ENCODE measurements at places on chromosomes 4 and X.
A peak's percentile ranks its signal among the peaks of the same experiment; 100 is the strongest.

- no peak for DNase-seq
Observed at GRCh38 chr4:56259655-56260054, 127.6 kb downstream of the AASDH start.

DNA sequence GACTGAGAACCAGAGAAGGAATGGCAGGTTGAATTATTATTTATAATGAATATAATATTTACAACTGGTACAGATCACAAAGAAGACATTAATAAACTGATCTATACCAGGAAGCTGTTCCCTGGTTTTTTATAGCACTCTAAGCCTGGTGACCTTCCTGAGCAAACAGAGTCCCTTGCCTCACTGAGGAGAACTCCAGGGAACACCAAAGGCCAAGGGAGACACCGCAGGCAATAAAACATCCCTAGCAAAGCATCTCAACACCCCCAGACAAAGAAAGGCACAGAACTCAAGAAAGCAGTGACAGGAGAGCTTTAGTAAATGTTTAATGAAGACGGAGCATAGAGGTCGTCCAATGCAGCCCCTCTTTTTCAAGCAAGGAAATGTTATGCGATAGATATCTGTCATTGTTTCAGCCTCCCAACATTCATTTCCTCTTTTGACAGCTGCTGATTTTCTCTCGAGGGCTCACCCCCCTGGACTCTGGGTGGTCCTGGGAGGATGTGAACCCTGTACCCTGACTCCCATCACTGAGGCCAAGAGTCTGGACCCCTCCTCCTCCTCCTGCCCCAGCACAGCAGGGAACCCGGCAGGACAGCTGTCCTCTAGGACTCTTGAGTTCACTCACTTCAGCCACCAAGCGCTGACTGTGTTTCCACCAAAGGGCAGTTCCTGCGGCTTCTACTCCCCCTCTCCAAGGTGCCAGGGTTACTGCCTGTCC, 342.5 kb upstream of the GATB start:
- DNase-seq = no peak

GRCh38 chr4:158930639-158930972, 161.8 kb downstream of the FNIP2 start:
- DNase-seq = no peak

- DNase-seq = no peak
Observed at GRCh38 chrX:14598330-14598729, 69.0 kb downstream of the GLRA2 start.

DNA sequence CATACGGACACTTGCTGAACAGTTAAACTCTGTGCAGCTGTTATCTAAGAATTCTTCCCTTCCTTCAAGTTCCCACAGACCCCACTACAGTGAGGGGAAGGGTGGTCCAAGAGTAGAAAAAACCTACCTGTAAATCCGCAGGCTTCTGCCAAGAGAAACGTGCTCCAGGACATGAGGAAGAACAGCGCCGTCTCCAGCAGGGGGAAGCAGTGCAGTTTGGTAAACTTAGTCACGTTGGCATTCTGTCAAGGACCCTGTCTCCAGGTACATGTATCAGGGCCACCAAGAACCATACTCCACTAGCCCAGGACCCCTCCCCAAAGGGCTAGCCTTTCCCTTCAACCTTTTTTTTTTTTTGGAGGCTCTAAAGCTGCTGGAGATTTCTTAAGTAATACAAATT, 79.9 kb downstream of the CHST7 start:
- DNase-seq = peak; percentile 38

GRCh38 chrX:125620715-125621587, 301.3 kb downstream of the TEX13C start:
- no peak for DNase-seq

DNA sequence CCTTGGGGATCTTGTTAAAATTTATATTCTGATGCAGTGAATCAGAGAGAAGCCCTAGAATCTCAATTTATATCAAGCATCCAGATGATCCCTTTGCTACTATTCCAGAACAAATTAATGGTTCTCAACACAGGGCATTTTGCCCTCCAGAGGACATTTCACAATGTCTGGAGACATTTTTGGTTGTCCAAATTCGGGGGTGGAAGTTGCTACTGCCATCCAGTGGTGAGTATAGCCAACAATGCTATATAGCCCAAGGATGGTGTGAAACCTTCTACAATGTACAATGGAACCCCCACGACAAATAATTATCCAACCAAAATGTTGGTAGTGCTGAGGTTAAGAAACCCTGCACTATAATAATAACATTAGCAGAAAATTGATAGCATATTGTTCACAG, 2440.0 kb downstream of the PCDH7 start:
- DNase-seq = peak; percentile 0
